ENCODE measurements at places on chromosomes 5 and 9.

DNA sequence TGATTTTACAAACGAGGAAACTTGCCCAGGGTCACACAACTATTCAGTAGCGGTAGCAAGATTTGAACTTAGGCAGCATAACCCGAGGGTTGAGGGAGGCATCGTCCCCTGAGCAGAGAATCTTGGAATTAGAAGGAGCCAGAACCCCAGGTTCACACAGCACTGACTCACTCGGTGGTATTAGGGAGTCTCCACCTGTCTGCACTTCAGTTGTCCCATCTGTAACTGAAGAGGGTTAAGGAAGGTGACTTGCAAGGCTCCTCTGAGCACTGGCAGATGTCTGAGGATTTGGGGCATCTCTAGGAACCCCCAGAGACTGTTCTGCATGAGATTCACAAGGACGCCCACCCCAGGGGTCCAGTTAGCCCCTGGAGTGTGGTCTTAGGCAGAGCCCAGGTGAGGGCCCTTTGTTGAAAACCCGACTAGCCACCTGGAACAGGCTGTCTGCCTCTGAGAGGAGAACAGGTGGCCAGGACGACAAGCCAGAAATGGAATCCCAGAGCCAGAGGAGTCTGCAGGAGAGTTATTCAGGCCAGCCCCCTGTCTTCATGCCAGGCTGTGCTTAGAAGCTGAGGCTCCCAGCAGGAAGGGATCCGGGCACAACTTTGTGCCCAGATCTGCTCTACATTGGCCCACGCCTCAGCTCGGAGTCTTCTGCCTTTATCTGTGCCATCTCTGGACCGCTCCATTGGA, 50.0 kb upstream of the ORM1 start:
- no peak for DNase-seq

GRCh38 chr5:94796586-94796985, 178.1 kb downstream of the SLF1 start:
- DNase-seq: no peak

DNA sequence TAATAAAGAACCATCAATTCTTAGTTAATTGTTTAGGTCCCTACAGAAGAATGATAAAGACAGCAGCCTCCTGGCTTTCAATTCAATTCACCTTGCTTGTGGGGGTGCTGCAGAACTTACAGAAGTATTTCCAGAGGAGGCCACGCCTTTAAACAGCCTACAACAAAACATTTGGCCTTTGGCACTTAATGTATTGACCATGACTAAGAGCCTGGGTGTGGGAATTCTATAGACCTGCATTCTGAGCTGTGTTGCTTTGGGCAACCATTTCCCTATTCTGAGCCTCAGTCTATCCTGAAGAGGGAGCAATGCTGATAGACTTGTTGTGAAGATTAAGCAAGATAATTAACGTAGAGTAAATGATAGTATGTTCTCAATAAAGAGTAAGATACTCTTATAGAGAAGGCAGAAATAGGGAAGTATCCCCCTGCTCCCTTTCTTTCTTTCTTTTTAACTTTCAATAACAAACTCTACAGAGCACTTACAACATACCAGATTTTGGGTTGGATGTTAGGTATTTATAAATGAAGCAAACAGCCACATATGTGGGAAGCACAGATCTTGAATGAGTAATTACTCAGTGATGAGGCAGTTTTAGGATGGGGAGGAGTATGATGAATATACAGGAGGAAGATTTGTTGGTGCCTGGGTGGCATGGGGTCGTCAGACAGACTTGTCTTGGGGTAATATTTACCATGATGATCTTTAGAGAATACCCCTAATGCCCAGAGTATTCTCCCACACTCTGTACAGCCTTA, 28.4 kb downstream of the PAPPA start:
- no peak for DNase-seq

- no peak for DNase-seq
Observed at GRCh38 chr5:155259648-155260047, 246.1 kb downstream of the KIF4B start.

DNA sequence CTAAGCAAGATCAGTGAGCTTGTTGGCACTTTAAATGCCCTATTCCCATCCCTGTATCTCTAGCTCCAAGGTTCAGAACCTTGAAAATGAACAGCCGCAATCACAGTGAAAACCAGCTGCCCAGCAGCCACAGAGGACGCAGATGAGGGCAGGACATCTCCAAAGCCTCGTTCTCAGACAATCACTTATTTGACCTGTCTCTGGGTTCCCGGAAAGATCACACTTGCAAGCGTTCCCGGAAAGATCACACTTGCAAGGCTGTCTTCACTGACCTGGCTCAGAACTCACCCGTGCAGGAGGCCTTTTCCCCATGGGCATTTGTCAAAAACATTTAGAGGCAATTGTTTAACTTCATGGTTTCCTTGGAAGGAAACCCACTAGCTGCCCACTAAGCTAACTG, 25.7 kb downstream of the IPPK start:
- DNase-seq: no peak

Data from activated CD4-positive, alpha-beta T cell treated with anti-CD3 and anti-CD28 coated beads, Interleukin-2, amount 50 U/mL, for 24 hours (primary cell).